ENCODE measurements at places on chromosomes 2 and 18. TPM values are rescaled to one million over a fixed set of nuclear protein-coding genes. Genes with fewer than 3 reads are reported as not detected.

Gene SPR
- 29.3 TPM for total RNA-seq

Gene MRPL19
- 39.2 TPM for total RNA-seq

- DNase-seq, result no peak
- H3K27me3 ChIP-seq, result no peaks in the 10 kb centered on the region
- H3K4me1 ChIP-seq, result no peaks in the 10 kb centered on the region
- H3K27ac ChIP-seq, result no peak overlapping the region
- no peak overlapping the region for H3K4me3 ChIP-seq
Observed at GRCh38 chr18:22514655-22515054, 96.9 kb upstream of the CTAGE1 start.

GRCh38 chr2:191358325-191359025 lies 113.3 kb downstream of the MYO1B start:
- H3K27ac ChIP-seq, result no peak overlapping the region
- H3K4me3 ChIP-seq, result no peak overlapping the region
- H3K27me3 ChIP-seq, result no peaks in the 10 kb centered on the region
- no peaks in the 10 kb centered on the region for H3K36me3 ChIP-seq
- H3K4me1 ChIP-seq, result no peaks in the 10 kb centered on the region
- DNase-seq, result no peak

GRCh38 chr2:231033147-231034132 lies 3.9 kb upstream of the C2orf72 start:
- H3K36me3 ChIP-seq, result no peaks in the 10 kb centered on the region
- H3K27ac ChIP-seq, result no peak overlapping the region
- peaks cover 37% of the 10 kb centered on the region for H3K27me3 ChIP-seq

Gene DES
- total RNA-seq, result 20.7 TPM

GRCh38 chr2:69559442-69560146 lies 83.9 kb downstream of the AAK1 start:
- no peaks in the 10 kb centered on the region for H3K27me3 ChIP-seq
- H3K4me1 ChIP-seq, result no peaks in the 10 kb centered on the region
- no peaks in the 10 kb centered on the region for H3K36me3 ChIP-seq
- no peak overlapping the region for H3K4me3 ChIP-seq
- no peak overlapping the region for H3K27ac ChIP-seq

DNA sequence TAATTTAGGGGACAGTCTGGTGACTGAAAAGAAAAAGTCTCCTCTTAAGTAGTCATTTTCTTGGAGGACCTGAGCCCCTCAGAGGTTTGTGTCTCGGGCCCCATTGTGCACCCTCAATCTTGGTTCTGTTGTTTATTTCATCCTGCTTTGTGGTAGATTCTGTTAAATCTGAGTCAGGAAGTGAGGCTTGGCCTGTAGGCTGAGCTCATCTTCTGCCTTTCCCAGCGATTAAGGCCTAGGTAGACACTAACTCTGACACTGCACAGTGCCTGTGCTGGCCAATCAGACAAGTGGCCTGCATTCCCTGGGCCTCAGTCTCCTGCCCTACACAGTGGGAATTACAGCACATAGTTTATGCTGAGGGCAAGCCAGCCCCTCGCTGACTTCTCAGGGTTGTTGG lies 80.2 kb downstream of the CTIF start:
- DNase-seq, result no peak
- no peaks in the 10 kb centered on the region for H3K36me3 ChIP-seq
- H3K4me1 ChIP-seq, result peaks cover 13% of the 10 kb centered on the region
- H3K27ac ChIP-seq, result no peak overlapping the region

- H3K36me3 ChIP-seq, result no peaks in the 10 kb centered on the region
- no peaks in the 10 kb centered on the region for H3K27me3 ChIP-seq
- peaks cover 12% of the 10 kb centered on the region for H3K4me1 ChIP-seq
- DNase-seq, result no peak
Observed at GRCh38 chr2:30358351-30358750, 88.7 kb upstream of the LCLAT1 start.

Gene RAB17
- total RNA-seq, result 0.63 TPM

Data from tibial nerve (tissue), 4 donors.